Epithelial cell of esophagus (primary cell): ENCODE measurements at places on chromosomes 5 and 9.

DNA sequence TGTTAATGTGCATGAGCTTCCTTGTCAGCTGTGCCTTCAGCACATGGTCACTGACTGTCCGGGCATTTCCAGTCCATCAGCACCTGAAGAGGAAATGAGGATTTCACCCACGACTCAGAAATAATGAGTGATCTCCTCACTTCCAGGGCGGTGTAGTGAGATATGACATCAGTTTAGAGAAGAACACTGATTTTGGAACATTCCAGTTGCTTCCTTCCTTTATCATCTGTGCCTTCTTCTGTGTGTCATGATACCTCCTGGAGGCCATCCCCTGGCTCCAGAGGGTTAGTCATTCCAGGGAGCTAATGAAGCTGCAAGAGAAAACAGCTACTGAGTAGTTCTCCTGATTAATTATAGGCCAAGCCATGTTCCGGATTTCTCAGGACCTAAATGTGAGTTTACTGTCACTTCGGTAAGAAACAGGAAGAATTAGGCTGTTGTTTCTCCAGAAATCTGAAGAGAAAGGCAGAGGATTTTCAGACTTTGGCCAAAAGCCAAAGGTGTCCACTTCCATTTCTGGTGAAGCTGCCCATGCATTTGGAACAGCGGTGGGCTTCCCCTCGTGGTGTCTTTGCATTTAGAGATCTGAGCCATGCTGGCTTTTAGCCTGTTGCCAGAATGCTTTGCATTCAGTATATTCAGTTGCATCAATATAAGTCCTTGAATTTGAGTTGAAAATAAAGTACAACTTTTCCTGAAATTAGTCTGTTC lies 161.3 kb upstream of the OTULINL start:
- peak; percentile 48 for DNase-seq

GRCh38 chr9:129990269-129991010 lies 52.5 kb downstream of the FNBP1 start:
- DNase-seq, result no peak

- DNase-seq, result peak; percentile 94
Measured at GRCh38 chr5:150599917-150600511, 40.4 kb upstream of the SYNPO start.

GRCh38 chr5:66810848-66811261 lies 214.7 kb downstream of the MAST4 start:
- DNase-seq, result no peak

GRCh38 chr9:32928912-32929311 lies 72.5 kb downstream of the APTX start:
- DNase-seq, result peak; percentile 37

DNA sequence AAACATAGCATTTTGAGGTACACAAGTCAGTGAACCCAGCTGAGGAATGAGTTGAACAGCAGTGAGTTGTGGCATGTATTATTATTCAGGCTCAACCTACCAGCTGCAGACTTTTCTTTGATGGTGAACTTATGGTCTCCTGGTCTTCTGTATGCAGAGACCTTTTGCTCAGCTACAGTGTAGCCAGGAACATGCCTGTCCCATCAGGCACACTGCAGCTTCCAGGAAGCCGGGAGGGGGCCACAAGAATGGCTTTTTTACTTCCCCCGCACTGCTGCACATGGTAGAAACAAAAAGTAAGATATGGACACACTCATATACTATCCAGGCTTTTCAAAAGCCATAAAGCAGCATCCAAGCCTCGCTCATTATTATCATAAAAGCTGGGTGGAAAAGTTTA lies 65.3 kb upstream of the PLPP1 start:
- DNase-seq, result no peak

DNA sequence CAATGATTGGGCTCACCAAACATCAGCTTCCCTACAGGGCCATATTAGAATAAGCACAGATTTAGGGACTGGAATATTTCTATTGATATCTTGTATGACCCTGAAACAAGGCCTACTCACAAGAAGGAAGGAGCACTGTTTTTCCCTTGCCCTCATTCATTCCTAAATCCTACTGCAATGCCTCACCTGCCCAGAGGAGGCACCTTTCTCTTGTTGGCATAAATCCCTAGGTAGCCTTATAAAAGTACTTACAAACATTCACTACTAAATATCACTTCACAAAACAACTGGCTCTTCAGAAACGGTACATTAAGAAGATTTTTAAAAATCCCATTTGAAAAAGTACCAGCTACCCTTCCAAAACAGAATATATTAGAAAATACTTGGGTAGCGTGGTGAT lies 449.4 kb downstream of the CDH18 start:
- no peak for DNase-seq

GRCh38 chr5:58143727-58144126 lies 316.2 kb downstream of the PLK2 start:
- DNase-seq, result no peak

GRCh38 chr5:89901983-89902382 lies 507.6 kb downstream of the CETN3 start:
- no peak for DNase-seq

- peak; percentile 65 for DNase-seq
Measured at GRCh38 chr9:92312887-92313623, 12.1 kb downstream of the NOL8 start.

- DNase-seq, result no peak
Measured at GRCh38 chr5:168312606-168313295, 21.3 kb downstream of the WWC1 start.

DNA sequence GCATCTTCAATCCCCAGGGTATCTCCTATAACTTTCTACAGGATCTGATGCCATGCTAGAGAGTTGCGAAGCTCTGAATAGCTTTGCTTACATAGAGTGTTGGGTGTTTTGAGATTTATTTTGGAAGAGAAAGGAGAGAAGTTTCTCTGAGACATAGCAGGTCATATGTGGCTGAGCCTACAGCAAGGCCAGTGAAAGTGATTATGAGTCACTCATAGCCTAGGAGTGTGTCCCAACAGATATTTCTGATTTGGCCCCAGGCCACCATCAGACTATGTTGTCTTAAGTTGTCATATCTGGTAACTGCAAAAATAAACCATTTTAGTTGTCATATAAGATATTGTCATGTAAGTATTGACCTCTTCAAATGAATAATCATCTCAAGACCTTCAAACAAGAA lies 132.0 kb upstream of the RAI14 start:
- DNase-seq, result peak; percentile 89

- no peak for DNase-seq
Measured at GRCh38 chr5:1893754-1894153, 11.0 kb upstream of the IRX4 start.

GRCh38 chr5:44801992-44802391 lies 6.8 kb upstream of the MRPS30 start:
- DNase-seq, result no peak
